ACHN (cell line): ENCODE measurements at places on chromosomes 7 and 10.

- peak; percentile 11 for DNase-seq
Observed at GRCh38 chr7:154640266-154640865, 362.6 kb downstream of the PAXIP1 start.

GRCh38 chr7:157079116-157079515 lies 59.6 kb upstream of the UBE3C start:
- DNase-seq, result no peak

DNA sequence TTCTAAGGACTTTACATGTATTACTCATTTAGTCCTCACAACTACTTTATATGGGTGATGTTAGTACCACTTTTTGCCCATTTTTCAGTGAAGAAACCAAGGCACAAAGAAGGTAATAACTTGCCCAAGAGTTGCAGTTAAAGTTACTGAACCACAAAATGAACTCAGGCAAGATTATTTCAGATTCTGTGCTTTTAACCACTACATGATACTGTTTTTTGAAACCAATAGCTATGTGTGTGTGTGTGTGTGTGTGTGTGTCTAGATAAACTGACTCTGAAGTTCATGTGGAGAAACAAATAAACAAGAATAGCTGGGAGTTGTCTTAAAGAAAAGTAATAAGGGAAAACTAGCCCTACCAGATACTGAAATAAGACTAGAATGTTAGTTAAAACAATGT lies 60.8 kb upstream of the OIT3 start:
- no peak for DNase-seq

DNA sequence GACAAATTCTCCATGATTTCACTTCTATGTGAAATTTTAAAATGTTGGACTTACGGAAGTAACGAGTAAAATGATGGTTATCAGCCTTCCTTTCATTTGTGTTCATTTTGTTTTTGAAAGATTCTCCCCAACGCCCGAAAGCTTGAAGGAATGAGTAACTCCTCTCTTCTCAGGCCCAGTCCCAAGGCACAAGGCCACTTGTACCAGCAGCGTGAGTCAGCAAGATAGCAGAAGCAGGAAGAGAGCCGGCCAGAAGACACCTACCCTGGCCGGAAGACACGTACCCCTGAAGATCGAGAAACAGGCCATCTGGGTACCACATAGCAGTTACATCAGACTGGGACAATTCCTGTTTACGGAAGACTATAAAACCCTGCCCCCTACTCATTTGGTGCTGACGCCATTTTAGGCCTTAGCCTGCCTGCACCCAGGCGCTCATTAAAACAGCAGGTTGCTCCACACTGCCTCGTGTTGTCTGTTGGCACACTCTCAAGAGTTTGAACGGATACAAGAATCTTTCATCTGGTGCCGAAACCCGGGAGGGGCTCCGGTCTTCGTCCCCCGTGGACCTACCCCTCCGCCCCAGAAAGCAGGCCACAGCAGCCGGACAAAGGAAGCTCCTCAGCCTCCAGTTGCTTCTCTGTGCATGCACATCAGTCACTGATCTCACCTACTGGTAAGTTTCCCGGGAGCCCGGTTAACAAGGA lies 60.4 kb downstream of the LRRC17 start:
- DNase-seq, result no peak

DNA sequence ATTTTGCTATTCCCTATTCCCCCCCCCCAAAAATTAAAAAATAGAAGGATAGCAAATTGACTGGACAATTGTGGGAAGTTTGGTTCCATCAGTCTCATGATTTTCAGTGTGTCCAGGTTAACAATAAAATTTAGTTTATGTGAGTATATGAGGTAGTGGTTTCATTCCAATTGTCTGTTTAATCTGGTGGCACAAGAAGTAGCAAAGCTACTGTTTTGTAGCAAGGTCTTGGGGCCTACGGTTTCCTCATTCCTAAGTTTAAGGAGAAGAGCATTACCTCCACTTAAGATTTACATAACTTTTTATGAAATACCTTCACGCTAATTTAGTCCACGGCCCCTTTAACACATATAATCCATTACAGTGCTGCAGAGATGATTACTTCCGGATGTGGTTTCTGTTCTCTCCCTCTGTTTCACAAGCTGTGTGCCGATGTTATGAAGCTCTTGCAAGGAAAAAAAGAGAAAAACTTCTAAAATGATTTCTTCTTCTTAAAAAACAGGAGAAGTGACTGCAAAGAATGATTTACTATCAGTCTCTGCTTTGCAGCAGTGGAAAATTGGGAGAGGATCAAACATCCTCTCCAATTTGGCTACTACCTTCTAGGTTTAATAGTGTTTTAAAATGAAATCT lies 32.7 kb upstream of the NPVF start:
- DNase-seq, result no peak

GRCh38 chr7:108360058-108360800 lies 96.0 kb downstream of the NRCAM start:
- DNase-seq, result no peak

DNA sequence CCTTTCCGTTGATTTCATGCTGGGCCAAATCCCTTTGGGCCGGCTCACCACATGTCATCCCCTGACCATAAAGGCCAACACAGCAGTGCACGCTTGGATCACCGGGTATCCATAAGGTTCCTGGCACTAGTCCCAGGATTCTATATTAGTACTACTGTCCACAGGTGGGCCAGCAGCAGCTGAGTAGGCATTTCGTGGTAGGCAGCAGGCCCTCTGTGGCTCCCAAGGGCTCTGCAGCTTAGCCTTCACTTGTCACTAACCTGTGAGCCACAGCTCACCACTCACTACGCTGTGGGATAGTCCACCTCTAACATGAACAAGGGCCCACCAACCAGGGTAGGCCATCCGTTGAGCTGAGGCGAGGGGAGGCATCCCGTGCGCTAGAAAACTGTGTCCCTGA lies 89.2 kb upstream of the MALRD1 start:
- no peak for DNase-seq

- no peak for DNase-seq
Observed at GRCh38 chr7:131090886-131091692, 236.6 kb upstream of the MKLN1 start.

DNA sequence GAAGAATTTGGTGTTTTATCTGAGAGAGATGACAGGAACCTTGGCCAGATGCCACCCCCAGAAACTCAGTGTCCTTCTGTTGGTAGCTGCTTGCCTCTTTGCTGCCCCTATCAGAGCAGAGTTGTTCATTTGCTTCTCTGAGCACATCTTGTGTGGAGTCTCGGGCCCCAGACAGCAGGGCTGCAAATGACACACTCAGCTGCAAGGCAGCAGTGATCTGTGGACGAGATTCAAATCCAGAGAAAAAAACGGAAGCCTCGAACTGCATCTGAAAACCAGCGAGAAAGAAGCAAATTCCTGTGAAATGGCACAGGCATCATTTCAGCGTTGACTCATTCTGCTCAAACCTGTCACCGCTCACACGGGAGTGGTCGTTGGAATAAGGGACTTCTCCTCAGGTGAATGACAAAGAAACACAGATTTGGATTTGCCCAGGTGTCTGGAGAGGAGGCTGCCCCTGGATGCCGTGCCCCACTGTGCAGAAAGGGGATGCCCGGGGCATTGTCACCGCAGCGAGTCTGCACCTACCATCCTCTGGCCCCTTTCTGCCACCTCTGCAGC lies 144.7 kb downstream of the PFKFB3 start:
- peak; percentile 5 for DNase-seq

DNA sequence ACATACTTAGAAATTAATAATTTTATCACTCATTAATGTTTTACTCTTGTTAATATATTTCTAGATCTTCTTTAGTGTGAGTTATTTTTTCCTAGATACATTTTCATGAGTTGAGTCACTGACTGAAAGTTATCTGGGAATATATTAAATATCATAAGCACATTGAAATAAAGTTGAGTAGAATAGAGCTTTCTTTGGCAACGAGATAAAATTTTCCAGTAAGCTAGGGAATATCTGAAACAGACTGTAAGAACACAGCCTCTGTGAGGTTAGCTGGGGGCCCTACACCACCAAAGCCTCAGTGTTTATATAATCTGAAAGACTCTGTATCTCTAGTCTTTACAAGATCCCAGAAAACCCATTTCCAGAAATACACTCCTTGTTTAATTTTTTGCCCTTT lies 347.8 kb upstream of the PLXDC2 start:
- DNase-seq, result no peak

DNA sequence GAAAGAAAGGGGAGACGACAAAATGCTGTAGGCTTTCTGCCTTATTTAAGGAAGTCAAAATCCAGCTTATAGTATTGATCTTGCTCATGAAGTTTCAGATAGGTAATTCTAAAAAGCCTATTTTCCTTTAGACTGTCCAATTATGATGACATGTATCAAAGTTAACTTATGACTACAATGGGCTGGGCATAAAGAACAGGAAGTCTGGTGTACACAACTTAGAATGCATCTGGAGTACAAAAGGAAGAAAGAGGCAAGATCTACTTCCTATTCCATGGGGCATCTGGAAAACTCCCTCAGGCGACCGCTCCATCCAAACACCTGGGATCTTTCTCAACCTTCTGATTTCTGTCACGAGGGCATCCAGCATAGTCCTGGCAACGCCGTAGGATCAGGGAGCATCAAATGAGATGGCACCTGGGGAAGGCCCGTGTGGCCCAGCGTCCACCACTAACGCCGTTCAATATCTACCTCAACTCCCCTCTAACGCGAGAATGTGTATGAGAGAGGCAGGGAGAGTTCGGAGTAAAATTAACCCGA lies 512 bp downstream of the FAM24B start:
- DNase-seq, result peak; percentile 39

DNA sequence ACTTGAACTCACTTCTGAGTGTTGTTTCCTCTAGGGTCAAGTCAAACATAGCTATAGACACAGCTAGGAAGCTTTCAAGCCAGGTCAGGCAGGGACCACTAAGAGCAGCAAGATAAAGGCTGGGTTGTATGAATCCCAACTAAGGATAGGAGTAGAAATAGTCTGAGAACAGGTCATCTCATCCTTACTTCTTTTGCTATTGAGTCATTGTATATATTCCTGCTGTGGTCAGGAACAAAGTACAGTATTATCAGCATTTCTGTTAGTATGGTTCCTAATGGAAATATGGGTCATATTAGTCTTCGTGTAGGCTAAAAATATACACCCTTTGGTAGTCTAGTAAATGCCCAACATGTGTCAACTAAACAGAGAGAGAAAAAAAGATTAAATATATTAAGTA lies 145.3 kb downstream of the BTAF1 start:
- DNase-seq, result no peak

- no peak for DNase-seq
Observed at GRCh38 chr7:51471981-51472296, 155.3 kb upstream of the COBL start.

DNA sequence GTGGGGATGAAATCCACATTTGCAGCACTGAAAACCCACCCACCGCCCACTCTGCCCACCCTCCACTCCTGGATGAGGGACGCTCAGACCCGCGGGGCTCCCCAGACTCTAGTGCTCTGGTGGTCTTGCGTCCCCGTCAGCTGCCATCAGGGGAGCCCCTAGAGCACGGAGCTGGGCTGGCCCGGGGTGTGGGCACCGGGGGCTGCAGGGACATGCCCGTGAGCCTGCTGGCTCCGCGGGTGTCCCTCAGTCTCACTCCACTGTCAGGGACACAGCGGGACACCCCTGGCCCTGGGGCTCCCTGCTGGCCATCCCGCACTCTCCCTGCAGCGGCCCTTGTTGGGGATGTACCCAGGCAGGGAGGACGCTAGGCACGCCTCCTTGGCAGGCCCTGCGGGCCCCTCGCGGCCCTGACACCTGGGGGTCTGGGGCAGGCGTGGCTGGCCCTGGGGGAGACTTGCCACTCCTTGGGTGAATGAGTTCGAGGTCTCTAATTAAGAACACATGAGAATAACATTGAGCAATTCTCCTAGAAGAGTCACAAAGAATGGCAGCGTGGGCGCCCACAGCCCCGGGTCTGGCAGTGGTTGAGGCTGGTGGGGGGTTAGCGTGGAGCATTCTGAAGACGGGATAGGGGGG lies 64.2 kb downstream of the CFAP46 start:
- no peak for DNase-seq

DNA sequence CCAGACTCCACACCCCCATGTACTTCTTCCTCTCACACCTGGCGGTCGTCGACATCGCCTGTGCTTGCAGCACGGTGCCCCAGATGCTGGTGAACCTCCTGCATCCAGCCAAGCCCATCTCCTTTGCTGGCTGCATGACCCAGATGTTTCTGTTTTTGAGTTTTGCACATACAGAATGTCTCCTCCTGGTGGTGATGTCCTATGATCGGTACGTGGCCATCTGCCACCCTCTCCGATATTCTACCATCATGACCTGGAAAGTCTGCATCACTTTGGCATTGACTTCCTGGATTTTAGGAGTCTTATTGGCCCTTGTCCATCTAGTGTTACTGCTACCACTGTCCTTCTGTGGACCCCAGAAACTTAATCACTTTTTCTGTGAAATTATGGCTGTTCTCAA lies 4.8 kb downstream of the OR2A25 start:
- DNase-seq, result no peak

DNA sequence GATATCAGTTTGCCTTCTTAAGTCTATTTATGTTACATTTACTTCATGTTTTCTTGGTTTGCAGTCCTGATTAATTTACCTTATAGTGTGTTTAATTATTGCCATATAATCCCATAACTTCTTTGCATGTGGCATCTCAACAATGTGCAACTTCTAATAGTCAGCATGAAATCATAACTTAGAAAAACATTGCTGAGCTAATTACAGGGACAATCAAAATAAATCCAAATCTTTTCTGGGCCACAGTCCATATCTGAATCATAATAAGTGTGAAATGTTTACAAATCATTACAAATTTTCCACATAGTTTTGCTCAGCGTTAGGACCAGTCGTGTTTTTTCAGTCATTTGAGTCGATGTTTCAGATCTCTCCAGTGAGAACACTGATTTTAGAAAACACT lies 29.1 kb upstream of the CABCOCO1 start:
- DNase-seq, result no peak

- DNase-seq, result no peak
Observed at GRCh38 chr10:88820748-88821401, 18.3 kb downstream of the LIPM start.

- no peak for DNase-seq
Observed at GRCh38 chr10:43305876-43306275, 39.0 kb upstream of the RASGEF1A start.

GRCh38 chr7:101118856-101119255 lies 8.0 kb upstream of the SERPINE1 start:
- DNase-seq, result no peak

GRCh38 chr7:46257761-46258448 lies 336.8 kb upstream of the IGFBP3 start:
- DNase-seq, result peak; percentile 89

- no peak for DNase-seq
Observed at GRCh38 chr10:92813979-92814378, 34.3 kb upstream of the EXOC6 start.
